ENCODE measurements at places on chromosomes 13 and 19.

DNA sequence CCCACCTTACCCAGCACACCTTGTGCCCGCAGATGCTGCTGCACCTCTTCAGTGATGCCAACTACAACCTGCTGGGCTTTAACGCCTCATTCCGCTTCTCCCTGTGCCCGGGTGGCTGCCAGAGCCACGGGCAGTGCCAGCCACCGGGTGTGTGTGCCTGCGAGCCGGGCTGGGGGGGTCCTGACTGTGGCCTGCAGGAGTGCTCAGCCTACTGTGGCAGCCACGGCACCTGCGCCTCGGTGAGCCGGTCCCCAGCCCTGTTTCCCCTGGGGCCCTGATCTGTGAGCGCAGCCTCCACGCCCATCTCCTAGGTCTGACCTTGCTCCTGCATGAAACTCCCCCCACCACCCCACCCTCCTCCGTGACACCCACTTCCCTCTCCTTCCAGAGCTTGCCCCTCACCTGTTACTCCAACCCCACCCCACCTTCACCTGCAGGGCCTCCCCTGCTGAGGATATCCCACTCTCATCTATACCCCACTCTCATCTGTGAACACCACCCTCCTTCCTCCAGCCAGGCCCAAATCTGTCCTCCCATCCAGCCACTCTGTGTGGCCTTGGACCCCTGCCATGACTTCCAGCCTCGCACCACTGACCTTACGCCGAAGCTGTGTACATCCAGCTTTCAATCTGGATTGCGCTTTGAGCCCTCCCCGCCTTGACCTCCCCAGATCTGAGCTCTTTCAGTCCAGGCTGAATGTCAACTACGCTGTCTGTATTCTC lies 8.7 kb downstream of the MEGF8 start:
- DNase-seq: no peak

- DNase-seq: no peak
Observed at GRCh38 chr13:26308836-26309235, 54.9 kb downstream of the CDK8 start.

GRCh38 chr13:99986741-99987140 lies 5.2 kb downstream of the ZIC2 start:
- DNase-seq: no peak

- DNase-seq: no peak
Observed at GRCh38 chr13:39201180-39201579, 162.9 kb downstream of the NHLRC3 start.

GRCh38 chr19:44076325-44076724 lies 4.4 kb downstream of the ZNF284 start:
- no peak for DNase-seq

DNA sequence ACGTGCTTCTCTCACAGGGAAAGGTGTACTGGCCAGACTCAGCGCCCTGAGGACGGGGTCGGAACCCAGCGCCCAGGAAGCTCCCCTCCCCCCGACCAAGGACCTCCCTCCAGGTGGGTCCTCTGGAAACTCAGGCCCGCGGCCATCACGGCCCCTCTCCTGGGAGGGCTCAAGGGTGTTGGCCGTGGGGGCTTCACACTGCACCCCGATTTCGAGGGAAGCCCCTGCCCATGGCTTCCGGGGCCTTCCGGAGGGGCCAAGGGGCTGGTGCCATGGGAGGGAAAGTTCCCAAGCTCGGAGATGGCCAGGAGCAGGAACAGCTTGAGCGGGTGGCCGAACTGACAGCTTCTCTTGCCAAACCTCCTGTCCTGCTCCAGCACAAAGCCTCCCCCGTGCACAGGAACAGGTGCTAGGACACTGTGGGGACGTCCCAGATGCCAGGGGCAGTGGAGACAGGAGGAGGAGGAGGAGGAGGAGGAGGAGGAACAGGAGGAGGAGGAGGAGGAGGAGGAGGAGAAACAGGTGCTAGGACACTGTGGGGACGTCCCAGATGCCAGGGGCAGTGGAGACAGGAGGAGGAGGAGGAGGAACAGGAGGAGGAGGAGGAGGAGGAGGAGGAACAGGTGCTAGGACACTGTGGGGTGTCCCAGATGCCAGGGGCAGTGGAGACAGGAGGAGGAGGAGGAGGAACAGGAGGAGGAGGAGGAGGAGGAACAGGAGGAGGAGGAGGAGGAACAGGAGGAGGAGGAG lies 10.0 kb downstream of the SBNO2 start:
- no peak for DNase-seq
